ENCODE measurements at places on chromosomes 1 and 21. TPM values are rescaled to one million over a fixed set of nuclear protein-coding genes. Genes with fewer than 3 reads are reported as not detected.

- DNase-seq, result no peak
Measured at GRCh38 chr1:222006715-222007114, 264.8 kb upstream of the DUSP10 start.

- DNase-seq, result no peak
Measured at GRCh38 chr1:182670032-182670749, 14.2 kb downstream of the RGS8 start.

The MRPL39 gene
- total RNA-seq, result 35.0 TPM

The AADACL4 gene
- total RNA-seq, result not detected

- no peak for DNase-seq
Measured at GRCh38 chr1:208030288-208031091, 119.6 kb upstream of the CD34 start.

DNA sequence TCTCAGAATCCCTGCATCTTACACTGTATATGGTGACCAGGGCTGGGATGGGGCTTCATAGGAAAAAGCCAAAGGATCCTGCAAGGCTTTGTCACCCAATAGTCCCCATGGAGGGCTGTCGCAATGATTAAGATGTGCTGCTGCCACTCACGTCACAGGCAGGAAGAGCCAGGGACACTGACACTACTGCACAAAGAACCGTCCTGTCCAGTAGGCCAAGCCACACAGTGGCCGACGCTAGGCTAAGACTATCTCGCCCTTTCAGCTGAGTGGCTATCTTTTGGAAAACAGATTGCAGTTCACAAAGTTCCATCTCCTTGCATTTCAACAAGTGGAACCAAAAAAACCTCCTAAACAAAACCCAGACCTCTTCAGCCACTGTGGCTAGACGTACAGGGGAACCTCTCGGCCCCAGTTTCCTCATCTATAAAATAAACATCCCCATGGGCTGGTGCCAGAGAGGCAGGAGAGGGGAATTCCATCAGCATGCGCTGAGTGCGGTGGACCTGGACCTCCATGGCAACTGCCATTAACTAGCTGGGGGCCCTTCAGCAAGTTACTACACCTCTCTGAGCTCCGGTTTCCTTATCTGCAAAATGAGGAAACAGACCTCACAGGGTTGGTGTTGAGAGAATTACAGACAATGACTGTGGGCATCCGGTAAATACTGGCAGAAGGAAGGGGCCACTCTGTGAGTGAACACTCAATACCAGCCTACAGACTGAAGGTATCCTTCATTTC is 8.7 kb downstream of the CAPZB start:
- DNase-seq, result no peak

DNA sequence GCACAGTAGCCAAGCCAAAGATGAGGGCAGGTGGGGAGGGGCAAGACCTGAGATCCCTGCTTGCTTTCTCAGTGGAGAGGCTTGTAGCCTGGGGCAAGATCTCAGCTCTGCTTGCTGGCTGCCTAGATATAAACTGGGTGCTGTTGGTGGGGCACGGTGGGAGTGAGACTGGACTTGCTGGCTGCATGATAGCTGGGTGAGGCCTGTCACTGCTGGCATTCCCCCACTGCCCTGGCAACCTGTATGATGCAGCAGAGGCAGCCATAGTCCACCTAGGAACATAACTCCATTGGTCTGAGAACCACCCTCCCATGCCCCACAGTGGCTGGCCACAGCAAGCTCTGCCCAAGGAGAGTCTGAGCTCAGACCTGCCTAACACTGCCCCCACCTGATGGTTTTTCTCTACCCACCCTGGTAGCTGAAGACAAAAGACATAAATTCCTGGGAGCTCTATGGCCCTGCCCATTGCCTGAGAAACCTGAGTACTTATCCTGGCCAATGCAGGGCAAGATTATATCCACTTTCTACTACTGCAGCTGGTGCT is 261.9 kb upstream of the DEPDC1 start:
- no peak for DNase-seq

GRCh38 chr1:172939475-172939874 is 111.3 kb downstream of the TNFSF18 start:
- DNase-seq, result no peak

The CYP4Z1 gene
- total RNA-seq, result 1.4 TPM

DNA sequence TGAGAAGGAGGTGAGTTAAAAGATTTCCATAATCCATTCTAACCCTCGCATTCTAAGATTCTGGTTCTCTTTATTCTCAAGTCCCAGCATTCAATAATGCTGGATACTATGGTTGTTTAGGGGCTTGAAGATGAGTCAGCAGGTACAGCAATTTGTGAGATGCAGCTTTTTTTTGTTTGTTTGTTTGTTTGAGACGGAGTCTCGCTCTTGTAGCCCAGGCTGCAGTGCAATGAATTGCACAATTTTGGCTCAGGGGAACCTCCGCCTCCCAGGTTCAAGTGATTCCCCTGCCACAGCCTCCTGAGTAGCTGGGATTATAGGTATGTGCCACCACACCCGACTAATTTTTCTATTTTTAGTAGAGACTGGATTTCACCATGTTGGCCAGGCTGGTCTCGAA is 23.3 kb downstream of the EIF4G3 start:
- DNase-seq, result no peak

- no peak for DNase-seq
Measured at GRCh38 chr1:223870617-223871574, 25.1 kb upstream of the TP53BP2 start.

- no peak for DNase-seq
Measured at GRCh38 chr1:100720101-100720500, 559 bp downstream of the VCAM1 start.

The TMEM200B gene
- 0.82 TPM for total RNA-seq

DNA sequence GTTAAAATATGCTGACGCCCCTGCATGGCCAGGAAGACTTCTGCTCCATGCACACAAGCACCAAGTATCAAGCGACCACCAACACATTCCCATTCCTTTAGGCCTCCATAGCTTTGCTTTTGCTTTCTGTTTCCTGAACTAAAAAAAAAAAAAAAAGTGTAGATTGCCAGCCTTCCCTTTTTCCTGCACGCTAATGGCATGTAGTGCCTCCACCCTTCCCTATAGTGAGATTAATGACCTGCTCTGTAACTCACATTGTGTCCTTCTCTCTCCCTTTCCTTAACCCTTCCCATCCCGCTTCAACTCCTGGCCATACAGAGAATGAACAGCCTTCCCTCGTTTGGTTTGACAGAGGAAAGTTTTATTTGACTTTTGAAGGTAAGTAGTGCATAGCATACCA is 57.1 kb upstream of the DYNLT5 start:
- DNase-seq, result no peak

The FCRLB gene
- total RNA-seq, result 1.4 TPM

DNA sequence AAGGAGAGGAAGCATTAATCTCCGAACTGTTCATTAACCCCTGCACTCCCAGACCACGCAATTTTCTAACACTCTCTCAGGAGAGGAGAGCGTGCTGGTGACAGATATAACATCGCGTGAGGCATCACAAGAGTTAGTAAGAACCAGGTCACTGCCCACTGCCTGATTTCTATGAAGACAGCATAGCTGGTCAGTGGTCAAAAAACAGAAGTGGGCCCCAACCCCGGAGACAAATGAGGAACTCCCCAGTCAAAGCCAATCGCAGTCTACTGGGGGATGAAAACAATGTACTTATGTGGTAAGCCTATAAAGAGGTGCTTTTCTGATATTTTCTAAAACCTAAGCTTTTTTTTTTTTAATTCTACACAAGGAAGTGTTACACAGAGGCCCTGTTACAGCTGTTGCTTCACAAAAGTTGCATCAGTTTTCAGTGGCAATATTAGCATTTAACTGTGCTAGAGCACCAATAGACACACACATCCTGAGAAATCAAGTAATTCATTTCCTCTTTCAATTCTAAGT is 231.8 kb upstream of the IRF2BP2 start:
- DNase-seq, result no peak

GRCh38 chr1:248114890-248115289 is 19.9 kb downstream of the OR2L13 start:
- DNase-seq, result no peak

DNA sequence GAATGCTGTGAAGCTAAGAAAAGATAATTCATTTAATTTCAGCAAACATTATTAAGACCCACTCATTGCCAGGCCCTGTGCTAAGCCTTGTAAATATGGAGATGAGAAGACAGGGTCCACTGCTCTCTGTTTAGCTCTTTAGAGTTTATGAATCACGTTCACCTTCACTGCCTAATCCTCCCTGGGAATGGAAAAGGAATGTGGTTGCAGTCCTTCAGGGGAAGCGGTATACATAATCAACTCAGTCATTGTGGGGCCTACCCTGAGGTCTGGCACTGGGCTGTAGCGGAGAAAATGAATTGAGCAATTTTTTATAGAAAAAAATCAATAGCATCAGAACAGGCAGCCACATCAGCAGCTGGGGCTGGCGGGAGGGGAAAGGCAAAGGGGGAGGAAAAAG is 412.1 kb upstream of the NFIA start:
- no peak for DNase-seq

- DNase-seq, result no peak
Measured at GRCh38 chr1:21914450-21914849, 22.7 kb downstream of the HSPG2 start.

- peak; percentile 30 for DNase-seq
Measured at GRCh38 chr1:119008483-119009311, 20.6 kb upstream of the TBX15 start.

- DNase-seq, result no peak
Measured at GRCh38 chr1:59043796-59044195, 253.1 kb upstream of the FGGY start.

DNA sequence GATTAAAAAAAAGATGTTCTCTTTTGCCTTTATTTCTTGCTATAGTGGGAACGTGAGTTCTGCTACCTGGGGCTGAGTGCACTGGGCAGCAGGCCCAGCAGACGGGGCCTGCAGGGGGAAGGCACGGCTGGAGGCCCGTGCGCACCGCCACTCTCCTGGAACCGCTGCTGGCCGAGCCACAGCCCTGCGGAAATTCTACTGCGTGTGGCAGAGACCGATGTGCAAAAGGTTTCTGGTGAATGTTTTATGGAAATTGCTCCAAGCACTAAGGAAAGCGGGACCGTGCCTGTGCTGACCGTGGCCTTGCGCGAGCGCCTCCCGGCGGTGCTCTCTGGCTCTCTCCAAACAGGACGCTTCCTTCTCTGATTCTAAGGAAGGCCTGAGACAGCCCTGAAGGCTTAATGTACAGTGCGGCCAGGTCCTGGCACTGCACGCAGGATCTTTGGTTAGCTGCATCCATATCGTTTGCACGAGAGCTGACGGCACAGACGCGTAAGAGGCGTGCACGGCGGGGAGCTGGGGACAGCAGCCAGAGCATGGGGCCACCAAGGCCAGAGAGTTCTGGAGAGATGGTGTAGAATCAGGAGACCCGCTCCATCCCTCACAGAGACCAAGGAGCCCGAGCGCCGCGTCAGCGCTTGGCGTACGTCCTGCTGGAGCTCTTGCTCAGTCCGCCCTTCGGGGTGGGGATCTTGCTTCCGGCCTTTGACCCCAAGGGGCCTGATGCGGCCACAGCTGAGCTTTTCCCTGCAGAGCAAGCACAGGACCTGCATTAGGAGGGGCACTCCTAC is 18.7 kb upstream of the LRRC47 start:
- no peak for DNase-seq

The FNBP1L gene
- total RNA-seq, result 235 TPM

DNA sequence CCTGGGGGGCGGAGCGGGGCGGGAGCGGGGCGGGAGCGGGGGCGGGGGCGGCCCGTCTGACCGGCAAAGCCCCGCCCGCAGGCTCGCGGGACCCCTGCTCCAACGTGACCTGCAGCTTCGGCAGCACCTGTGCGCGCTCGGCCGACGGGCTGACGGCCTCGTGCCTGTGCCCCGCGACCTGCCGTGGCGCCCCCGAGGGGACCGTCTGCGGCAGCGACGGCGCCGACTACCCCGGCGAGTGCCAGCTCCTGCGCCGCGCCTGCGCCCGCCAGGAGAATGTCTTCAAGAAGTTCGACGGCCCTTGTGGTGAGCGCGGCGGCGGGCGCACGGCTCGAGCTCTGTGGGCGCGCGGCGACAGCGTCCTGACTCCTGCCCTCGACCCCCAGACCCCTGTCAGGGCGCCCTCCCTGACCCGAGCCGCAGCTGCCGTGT is 21.2 kb downstream of the AGRN start:
- DNase-seq, result no peak

DNA sequence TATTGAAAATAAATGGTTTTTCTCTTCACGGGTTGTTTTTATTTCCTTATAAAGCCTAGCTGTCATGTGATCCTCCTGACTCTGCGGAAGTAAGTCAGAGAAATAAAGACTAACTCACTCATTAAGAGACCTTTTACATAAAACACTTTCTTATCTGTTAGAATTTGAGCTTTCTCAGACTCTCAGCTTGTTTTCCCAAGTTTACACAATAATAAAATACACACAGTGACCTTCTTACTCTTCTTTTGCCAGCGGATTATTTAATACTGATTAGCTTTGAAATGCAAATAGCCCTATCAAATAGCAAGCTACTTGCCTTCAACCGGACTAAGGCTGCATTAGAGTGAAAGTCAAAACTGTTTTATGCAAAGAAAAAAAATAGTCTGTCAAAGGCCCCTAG is 45.5 kb upstream of the CXADR start:
- no peak for DNase-seq

DNA sequence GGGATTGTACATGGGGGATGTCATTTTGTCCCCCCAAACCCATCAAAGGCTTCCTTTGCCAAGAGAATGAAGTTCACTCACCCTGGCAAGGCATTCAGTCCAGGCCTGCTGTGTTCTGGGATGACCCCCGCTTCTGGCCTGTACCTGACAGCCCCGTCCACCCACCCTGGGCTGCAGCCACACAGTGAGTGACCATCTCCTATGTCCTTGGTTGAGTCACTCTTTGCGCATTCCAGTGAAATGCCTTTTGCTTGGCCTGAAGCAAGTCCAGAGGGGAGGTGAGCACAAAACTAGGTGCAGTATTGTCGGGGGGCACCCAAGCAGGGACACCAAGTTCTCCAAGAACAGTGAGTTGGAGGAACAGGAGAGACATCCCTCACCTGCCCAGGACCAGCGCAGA is 10.2 kb downstream of the TMPRSS3 start:
- DNase-seq, result no peak

DNA sequence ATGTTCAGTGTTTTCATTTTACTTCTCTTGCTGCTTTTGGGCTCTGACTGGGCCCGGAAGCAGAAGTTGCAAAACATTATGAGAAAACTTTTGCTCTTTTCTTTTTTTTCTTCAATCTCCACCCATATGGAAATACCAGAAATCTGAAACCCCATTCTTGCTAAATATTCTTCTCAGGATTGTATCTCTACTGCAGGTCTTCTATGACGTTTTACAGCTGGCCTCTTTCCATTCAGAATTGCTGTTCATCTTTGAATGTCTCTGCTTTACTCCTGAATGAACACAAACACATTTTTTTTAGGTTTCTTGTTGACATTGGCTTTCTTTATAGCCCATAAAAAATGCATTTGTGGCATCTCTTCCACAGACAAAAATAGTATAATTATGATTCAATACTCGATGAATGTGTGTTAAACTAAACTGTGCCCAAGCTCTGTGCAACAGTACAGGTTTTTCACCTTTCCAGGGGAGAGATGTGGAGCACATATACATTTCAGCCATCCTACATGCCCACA is 18.8 kb downstream of the PTPRC start:
- DNase-seq, result no peak

GRCh38 chr1:198798923-198799386 is 160.1 kb downstream of the PTPRC start:
- no peak for DNase-seq
